ENCODE measurements at places on chromosomes 1 and 21.

- peak; percentile 72 for DNase-seq
Observed at GRCh38 chr1:31715087-31715872, 11.5 kb upstream of the COL16A1 start.

GRCh38 chr21:26003404-26003803 lies 167.2 kb downstream of the APP start:
- DNase-seq = no peak

GRCh38 chr1:119097380-119097779 lies 43.1 kb downstream of the WARS2 start:
- no peak for DNase-seq

DNA sequence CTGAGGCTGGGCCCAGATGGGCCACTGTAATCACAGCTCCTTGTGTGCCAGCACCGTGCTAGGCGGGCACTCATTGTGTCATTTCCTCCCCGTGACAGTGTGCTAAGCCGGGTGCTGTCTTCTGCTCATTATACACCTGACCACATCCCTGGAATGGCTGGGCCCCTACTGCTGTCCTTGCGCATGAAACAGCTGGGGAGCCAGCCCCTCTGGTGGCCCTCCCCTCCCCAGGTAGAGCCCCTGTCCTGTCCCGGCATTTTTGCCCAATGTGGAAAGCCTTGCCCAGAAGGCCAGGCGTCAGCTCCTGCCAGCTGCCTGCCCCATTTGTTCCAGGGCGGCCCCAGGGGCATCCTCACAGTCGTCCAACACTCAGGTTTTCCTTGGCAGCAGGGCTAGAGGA lies 107.4 kb upstream of the CASZ1 start:
- DNase-seq = no peak

DNA sequence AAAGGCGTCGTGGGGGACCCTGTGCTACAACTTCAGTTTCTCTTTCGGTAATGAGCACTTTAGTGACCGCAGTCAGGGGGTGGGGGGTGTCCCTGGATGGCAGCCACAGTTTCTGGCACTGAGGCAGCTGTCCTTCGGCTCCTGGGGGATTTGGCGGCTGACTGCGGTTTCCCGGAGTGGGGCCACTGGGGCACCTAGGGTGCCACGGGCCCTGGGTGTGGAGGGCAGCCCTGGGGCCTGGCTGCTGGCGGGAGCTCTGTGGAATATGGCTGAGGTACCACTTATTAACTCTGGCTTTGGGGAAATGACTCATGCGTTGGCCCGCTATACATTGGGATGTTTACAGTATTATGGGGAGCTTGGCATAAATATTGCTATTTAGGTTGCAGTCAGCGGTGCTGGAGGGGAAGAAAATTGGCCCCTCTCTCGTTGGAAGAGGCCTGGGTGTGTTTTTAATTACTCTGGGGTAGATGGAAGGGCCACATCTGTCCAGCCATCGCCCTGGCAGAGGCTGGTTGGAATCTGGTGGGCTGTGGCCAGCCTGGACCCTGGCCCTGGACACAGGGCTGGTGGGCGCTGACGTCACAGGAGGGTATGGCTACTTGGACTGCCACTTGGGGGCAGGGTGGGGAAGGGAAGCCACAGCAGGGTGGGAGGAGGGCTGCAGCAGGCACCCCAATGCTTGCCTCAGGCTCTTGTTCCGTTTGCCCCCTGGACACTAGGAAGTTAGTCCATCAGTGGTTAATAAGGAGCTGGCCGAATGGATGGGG lies 2.0 kb downstream of the EPHB2 start:
- DNase-seq = no peak

DNA sequence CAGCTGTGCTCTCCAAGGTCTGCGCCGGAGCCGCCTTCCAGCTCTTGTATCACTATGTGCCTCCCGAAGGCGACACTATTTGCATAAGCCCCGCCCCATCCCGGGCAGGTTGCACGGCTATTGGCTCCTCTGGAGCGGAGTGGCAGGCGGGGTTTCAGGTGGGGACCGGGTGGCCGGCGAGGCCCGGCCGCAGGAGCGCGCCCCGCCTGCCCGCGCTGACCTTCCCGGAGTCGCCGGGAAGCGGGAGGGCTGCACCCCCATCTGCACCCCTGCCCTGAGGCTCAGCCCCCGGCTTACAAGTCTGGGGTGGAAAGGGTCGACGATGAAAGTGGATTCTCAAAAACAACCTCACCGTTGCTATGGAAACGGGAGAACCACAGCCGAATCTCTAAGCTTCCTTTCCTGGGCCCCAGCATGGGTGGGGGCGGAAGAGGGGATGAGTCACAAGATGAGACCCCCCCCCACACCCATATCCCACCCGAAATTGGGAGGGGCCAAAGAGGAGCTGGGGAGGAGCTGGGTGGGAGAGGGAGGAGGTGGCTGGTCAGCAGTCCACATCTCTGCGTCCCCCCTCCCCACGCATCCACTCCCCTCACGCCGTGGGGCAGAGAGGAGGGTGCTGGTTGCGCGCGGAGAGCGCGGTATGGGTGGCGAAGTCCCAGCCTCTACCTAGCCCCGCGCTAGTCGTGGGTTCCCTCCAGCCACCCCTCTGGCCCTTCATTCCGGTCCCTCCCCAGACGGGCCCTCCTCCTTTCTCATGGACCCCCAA lies at the start of gene HPCAL4:
Gene HPCAL4 (minus strand): TSS at position 51 of the 769 bp plus-strand sequence. CDS start 6,830 bp downstream, outside the sequence.
- peak; percentile 100 for DNase-seq

DNA sequence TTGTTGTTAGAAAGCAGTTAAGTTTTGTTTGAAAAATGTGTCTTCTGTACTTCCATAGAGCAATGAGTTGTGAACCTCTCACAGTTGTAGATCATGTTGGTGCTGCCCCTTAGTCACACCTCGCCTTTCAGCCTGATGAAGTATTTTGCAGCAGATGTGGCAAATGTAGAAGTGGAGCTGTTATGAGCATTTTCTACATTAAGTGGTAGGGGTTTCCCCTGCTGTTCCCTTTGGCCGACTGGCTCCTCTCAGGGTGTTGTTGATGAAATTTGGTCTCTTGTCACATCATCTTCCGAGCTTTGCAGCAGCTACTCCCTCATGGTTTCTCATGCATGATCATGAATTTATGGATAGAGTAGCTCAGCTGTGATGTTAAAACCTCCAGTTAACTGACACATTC lies 33.6 kb upstream of the DENND1B start:
- no peak for DNase-seq

DNA sequence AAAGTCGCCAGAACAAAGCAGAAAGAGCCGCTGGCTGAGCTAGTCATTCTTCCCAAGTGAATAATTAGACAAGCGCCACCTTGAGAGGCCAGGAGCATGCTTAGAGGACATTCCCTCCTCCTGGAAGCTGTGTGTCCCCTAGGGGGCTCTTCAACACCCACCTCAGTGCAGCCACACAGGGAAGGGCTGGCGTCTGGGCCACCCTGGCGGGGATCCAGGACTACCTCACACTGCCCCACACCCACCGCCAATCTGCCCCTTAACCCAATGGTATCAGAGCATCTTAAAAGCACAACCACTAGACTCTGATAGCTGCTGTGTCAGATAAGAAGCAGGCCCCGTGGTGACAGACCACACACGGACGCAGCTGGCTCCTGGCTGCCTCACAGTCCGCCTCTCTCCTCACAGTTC lies 24.9 kb downstream of the SETD4 start:
- DNase-seq = no peak

Data from NCI-H1092 (cell line).